ENCODE measurements at places on chromosomes 6 and 20.

DNA sequence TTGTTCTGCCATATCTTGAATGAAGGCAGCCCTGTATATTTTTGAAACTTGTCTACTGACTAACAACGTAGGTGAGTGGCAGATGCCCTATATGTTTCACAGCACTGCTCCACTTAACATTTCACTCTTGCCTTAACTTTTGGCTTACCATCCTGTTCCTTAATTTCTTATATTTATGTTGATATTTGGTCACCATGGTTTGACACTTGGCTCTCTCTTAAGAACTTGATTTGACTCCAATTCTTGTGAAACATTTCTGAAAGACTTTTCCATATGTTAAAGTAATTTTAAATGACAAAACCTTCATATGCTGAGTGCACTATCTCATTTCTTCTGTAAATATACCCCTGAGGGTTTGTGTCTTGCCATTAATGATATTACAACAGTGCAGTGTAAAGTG, 434.3 kb upstream of the IMPG1 start:
- DNase-seq: no peak

GRCh38 chr20:37165031-37165430, 14.1 kb upstream of the RPN2 start:
- DNase-seq: no peak

- no peak for DNase-seq
These were observed 552.4 kb downstream of the RFPL4B start for GRCh38 chr6:112899541-112899940.

- no peak for DNase-seq
These were observed 161.6 kb downstream of the QRSL1 start for GRCh38 chr6:106790935-106791334.

- no peak for DNase-seq
These were observed 793.6 kb downstream of the TFAP2A start for GRCh38 chr6:9621276-9621675.

GRCh38 chr6:119799596-119800509, 450.3 kb upstream of the MAN1A1 start:
- DNase-seq: no peak

- no peak for DNase-seq
These were observed 1.7 kb downstream of the SLC4A11 start for GRCh38 chr20:3237011-3237957.

- DNase-seq: no peak
These were observed 103.0 kb downstream of the BCKDHB start for GRCh38 chr6:80209430-80209829.

DNA sequence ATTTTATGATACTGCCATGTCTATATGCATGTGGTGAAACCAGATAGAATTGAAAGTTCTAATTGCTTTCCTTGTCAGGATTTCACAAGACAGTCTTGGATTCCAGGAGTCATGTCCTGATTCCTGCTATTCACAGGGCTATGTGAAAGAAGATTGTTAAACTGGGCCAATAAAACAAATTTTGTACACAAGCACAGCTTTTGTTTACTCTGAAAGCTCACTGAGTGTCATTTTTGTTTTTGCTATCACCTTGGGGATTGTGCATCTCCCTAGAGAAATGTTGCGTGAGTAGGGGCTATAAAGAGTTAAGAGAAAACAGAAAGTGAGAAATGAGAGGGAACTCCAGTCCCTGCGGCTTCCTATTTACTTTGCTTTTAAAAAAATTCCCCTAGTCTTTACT, 627.5 kb downstream of the PKHD1 start:
- no peak for DNase-seq

DNA sequence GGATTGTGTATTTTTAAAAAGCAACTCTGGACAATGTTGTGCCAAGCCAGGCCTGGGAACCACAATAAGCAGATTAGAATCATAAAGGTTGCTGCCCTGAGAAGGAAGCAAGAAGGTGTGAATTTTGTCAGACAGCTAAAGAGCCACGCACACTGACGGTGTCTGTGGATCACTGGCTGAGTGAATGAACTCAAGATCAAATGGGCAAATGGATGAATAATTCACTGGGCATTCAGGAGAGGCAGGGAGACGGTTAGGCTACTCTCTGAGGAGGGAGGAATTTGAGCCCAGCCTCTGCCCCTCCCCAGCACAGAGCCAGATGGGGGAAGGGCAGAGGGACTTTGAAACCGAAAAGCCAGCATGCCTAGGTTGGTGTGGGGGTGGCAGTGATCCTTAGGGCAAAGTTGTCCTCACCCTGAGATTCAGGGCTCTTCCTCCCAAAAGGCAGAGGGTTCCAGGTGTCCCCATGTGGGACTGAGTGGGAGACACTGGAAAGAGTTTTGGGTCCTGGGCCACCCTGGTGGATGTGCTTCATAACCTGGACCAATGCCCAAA, 19.5 kb upstream of the SLC22A7 start:
- DNase-seq: no peak

GRCh38 chr6:122063761-122064160, 335.7 kb upstream of the HSF2 start:
- DNase-seq: no peak

DNA sequence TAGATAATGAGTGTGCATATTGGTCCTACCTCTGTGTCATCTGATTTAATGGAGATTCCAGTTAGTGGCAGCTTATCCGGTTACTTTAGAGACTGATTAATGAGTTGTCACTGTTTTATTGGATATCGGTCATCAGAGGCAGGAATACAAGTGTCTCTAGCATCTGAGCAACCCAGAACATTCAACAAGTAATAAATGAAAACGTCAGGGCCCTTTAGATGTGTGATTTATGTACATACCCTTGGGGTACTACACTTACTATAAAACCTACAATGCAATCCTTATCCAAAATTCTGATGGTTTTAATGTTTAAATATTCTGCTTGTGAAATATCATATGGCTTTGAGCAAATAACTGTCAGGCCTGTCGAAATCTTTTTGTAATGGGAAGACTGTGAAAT, 1117.9 kb upstream of the FLRT3 start:
- no peak for DNase-seq

DNA sequence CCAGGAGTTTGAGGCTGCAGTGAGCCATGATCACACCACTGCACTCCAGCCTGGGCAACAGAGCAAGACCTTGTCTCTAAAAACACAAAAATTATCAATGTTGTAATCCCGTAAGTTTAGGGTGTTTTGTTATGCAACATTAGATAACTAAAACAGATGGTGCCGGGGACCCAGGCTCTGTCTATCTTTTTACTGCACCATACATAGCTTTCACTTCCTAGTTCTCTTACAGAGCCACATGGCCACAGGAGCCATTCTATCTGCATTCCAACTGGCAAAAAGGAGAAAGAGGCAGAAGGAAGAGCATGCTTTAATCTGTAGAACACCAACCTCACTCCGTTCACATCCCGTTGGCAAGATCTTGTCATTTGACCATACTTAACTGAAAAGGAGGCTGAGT, 5.4 kb upstream of the TCF15 start:
- DNase-seq: no peak

GRCh38 chr6:150119173-150119572, 23.7 kb upstream of the PPP1R14C start:
- DNase-seq: no peak

DNA sequence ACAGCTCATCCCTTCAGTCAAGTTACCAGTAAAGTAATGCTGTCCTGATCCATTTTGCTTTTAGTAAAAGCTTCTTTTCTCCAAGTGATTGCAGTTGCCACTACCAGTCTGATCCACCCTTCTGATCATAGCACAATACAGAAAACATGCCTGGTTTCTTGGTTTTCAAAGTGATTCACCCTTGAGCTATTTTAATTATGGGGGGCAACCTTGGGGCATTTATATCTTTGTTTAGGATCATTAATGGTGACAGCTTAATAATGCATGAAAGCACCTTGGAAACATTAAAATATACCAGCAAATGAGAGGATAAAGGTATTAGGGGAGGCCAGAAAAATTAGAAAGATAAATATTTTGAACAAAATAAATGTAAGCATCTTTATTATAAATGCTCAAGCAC, 38.4 kb downstream of the LRRC1 start:
- DNase-seq: no peak

- DNase-seq: peak; percentile 28
These were observed 679.5 kb upstream of the NRSN1 start for GRCh38 chr6:23446469-23446967.

DNA sequence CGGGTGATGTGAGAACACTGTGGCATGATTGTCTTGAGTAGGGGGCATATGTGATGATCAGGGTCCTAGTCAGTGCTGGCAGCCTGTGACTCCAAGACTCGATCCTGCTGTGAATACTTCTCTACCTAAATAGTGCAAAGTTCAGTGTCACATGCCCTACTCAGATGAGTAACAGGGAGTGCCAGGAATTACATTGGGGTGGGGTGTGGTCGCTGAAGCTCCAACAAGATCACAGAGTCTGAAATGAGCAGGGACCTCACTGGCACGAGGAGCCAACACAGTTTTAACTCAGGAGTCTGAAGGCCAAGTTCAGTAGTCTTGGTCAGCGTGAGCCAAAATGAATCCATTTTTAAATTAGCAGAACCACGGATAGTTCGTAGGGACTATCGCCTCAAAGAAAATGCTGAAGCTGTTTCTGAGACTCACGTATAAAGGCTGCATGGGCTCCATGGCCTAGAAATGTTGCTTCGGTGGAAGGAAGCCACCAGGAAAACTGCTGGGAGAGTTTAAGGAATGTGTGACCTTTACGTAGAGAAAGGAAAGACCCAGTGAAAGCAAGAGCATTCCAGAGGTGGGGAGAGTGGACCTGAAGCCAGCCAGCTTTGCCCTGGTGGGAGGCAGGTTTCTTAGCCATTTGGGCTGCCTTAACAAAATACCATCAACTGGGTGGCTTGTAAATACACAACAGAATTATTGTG, 72.2 kb downstream of the RPP40 start:
- peak; percentile 12 for DNase-seq

- no peak for DNase-seq
These were observed 99.0 kb downstream of the TAF4 start for GRCh38 chr20:61966492-61967244.

GRCh38 chr6:157406661-157407060, 25.7 kb downstream of the ZDHHC14 start:
- no peak for DNase-seq

GRCh38 chr6:1757131-1757530, 147.4 kb downstream of the FOXC1 start:
- DNase-seq: no peak

DNA sequence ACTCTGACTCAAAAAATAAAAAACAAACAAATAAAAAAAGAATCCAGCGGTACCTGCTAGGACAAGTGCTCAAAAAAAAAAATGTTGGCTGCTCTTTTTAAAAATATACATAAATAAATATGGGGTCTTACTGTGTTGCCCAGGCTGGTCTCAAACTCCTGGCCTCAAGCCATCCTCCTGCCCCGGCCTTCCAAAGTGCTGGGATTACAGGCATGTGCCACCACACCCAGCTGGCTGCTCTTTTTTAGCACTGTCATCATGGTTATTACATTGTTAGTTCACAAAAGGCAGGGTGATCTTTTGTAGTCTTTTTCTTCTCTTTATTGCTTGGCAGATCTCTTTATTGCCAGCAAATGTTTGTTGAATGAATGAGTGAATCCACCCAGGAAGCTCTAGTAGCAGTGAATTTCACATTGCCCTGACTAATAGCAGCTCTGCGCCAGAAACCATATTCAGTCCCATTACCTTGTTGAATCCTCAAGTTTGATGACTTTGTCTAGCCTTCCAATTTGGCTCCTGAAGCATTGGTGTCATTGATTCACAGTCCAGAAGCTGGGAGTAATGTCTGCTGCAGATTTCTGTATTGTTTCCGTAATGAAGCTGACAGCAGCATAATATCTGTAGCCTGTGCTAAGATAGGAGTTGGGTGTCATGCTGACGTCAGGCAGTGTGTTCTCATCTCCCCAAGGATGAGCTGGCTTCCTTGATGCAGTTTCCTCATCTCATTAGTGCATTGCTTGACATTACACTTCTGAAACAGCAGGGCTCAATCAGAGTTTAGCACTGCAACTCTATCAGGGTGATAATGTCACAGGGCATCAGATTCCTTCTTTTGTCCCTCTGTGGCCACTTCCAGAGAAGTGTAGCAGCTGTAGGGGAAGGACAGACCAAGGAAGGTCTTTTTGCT, 84.9 kb upstream of the TGM3 start:
- DNase-seq: peak; percentile 18

- no peak for DNase-seq
These were observed 204.8 kb upstream of the NOX3 start for GRCh38 chr6:155660251-155660977.

DNA sequence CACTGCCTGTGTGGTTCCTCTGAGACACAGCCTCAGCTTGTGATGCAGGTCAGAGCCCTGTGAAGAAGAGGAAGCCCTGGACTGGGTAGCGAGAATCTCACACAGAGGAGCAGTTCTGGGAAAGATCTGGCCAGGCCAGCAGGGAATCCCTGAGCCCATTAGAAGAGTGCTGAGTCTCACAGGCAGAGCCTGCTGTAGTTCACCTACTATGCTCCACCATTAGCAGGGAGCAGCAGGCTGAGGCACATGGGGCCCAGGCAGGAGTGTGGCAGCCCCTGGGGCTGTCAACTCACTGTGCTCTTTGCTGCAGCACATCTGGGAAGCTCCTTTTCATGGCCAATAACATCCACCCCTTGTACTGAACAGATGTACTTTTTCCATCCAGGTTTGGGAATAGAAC, 146.8 kb upstream of the B3GAT2 start:
- DNase-seq: no peak

- no peak for DNase-seq
These were observed at the start of gene SLC35D3 for GRCh38 chr6:136921936-136922684. Gene SLC35D3 (plus strand): TSS chr6:136922301. CDS start chr6:136922429, 128 bp downstream.

DNA sequence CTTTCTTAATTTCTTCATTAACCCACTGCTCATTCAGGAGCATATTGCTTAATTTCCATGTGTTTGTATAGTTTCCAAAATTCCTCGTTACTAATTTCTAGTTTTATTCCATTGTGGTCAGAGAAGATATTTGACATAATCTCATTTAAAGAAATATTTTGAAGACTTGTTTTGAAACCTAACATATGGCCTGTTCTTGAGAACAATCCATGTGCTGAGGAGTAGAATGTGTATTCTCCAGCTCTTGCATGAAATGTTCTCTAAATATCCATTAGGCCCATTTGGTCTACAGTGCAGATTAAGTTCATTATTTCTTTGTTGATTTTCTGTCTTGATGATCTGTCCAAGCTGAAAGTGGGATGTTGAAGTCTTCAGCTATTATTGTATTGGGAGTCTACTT, 251.7 kb downstream of the ALDH8A1 start:
- no peak for DNase-seq

GRCh38 chr6:16129623-16130401, 926 bp downstream of the MYLIP start:
- no peak for DNase-seq

- DNase-seq: peak; percentile 61
These were observed 286.1 kb upstream of the PLCB4 start for GRCh38 chr20:8782804-8783203.

DNA sequence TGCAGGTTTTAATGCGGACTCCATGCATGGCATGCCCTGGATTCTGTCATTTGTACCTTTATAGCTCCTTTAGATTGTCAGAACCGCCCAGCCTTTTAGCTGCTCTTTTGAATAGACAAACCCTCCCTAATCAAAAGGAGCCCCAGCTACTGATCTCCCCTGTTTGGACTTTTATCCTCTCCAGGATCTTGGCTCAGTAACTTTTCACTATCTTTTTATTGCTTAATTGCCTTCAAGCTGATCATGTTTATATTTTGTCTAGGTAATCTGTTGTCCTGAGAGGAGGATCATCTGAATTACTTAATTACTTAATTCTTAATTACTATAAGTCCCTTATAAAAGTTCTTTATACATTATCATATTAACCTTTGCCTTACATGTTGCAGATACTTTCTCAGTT, 93.2 kb downstream of the HIVEP1 start:
- DNase-seq: no peak

GRCh38 chr6:42566614-42567208, 2.9 kb downstream of the UBR2 start:
- DNase-seq: no peak

GRCh38 chr6:49787176-49787575, at the start of gene PGK2:
Gene PGK2 (minus strand): TSS chr6:49787285. CDS start chr6:49787187, 98 bp downstream.
- DNase-seq: no peak
